ENCODE measurements at places on chromosomes 6 and 20.

DNA sequence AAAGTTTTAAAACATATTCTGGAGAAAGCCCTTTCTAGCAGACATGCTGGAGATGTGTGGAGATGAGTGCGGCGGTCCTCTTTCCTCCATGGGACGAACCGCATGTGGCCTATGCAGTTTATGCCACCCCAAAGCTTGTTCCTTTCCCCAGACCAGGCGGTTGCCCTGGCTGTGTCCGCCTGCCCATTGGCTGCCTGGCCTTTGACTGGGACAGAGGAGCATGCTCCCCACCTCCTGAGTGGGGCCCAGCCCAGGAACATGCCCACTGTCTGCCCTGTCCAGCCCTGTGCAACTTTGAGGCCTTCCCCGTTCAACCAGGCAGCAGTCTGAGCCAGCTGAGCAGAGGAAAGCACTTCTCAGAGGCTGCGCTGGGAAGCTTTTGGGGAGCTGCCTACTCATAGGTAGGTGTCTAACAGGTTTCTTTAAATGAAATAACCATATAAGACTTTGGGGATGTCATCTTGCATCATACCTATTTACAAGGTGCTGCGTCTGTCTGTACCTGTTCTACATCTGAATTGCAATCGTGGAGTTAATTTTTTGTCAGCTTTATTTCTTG lies 20.6 kb downstream of the FOXC1 start:
- no peak for DNase-seq

DNA sequence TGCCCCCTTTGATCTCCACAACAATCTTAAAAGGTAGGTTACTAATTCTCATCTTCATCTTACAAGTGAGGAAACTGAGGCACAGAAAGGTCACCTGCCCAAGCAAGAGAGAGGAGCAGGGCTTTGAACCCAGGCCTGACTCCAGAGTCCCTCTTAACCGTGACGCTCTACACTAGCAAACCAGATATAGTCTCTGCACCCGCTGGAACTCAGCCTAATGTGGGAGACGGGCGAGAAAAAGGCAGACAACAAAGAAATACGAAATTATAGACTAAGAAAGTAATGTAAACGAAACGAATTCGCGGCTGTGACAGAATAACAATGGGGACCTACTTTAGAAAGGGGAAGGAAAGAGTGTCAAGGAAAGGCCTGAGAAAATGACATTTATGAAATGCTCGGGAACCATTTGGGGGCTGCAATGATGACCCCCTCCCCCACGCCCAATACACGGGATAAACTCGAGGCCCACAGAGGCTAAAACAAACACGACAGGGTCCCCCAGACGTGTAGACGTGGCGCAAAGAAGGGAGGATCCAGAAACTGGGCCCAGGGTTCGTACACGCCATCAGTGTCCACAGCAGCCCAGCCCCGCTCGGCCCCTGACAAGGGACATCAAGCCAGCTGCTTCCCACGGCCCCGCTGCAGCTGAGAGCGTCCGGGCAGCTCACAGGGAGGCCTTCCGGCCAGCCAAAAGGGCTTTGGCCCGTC lies 637 bp downstream of the TRPC4AP start:
- DNase-seq = no peak

DNA sequence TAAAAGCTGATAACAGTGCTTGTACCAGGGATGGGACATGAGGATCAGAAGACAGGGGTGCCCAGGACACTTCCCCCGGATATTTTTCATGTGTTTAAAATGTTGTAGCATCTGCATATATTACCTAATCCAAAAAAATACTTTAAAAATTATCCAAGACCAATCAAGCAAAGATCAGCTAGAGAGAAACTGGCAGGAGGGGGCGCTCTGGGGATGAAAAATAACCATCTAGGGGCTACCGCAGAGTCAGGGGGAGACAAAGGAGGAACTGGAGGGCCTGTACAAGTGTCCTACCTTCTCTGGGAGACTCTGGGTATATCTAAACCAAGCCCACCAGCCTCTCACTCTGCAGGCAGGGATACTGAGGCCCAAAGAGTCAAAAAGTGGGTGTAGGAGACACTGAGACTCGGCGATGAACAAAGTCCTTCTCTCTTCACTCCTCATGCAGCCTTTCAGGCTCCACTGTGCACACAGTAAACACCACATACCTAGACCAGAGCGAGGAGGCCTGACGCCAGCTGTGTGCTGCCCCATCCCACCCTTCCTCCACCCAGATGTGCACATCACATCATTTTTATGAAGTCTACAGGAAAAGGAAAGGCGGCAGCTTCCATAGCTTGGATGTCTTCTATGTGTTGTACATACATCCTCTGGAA lies 9.8 kb downstream of the RIMS4 start:
- no peak for DNase-seq

- no peak for DNase-seq
These were observed 59.5 kb downstream of the MANEA start for GRCh38 chr6:95636552-95637431.

DNA sequence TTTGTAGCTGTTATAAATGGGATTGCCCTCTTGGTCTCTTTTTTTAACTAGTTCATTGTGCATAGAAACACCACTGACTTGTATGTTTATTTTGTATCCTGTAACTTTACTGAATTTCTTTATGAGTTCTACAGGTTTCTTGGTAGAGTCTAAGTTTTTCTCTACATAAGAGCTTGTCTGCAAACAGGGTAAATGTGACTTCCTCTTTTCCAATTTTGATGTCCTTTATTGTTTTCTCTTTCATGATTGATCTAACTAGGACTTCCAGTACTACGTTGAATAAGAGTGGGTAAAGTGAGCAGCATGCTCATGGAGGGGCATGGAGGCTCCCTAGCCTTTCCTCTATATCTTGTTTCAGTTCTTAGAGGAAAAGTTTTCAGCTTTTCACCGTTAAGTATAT lies 3.0 kb upstream of the WFDC10A start:
- DNase-seq = no peak

- DNase-seq = no peak
These were observed 358.4 kb upstream of the RGS17 start for GRCh38 chr6:153489479-153489878.

GRCh38 chr6:149924206-149924932 lies 1.4 kb upstream of the RAET1G start:
- DNase-seq = no peak

GRCh38 chr6:136487759-136488425 lies 62.3 kb downstream of the MAP7 start:
- DNase-seq = no peak

- no peak for DNase-seq
These were observed 53.0 kb upstream of the NOP56 start for GRCh38 chr20:2599288-2600006.

DNA sequence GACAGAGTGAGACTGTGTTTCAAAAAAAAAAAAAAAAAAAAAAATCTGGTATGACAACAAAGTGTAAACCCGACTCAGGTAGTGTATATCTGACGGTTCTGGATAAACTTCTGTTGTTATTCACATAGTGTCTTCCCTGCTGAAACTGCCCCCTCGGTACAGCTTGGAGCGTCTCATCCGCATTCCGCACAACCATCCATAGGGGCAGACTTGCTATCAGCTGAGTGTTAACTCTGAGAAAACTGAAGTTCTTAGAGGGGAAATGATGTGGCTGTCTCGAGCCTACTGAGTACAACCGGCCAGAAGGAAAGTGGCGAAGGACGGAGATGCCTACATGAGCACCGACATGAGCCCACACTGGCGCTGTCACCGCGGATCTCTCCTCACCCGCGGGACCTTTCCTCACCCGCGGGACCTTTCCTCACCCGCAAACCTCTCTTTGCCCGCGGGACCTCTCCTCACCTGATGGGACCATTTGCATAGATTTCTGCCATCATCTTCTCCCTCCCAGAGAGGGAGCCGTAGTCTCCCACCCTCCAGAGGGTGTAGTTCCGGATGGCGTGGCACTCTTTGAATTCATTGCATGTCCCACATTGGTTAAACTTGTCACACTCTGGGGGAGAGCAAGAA lies 9.8 kb downstream of the CTSZ start:
- no peak for DNase-seq

DNA sequence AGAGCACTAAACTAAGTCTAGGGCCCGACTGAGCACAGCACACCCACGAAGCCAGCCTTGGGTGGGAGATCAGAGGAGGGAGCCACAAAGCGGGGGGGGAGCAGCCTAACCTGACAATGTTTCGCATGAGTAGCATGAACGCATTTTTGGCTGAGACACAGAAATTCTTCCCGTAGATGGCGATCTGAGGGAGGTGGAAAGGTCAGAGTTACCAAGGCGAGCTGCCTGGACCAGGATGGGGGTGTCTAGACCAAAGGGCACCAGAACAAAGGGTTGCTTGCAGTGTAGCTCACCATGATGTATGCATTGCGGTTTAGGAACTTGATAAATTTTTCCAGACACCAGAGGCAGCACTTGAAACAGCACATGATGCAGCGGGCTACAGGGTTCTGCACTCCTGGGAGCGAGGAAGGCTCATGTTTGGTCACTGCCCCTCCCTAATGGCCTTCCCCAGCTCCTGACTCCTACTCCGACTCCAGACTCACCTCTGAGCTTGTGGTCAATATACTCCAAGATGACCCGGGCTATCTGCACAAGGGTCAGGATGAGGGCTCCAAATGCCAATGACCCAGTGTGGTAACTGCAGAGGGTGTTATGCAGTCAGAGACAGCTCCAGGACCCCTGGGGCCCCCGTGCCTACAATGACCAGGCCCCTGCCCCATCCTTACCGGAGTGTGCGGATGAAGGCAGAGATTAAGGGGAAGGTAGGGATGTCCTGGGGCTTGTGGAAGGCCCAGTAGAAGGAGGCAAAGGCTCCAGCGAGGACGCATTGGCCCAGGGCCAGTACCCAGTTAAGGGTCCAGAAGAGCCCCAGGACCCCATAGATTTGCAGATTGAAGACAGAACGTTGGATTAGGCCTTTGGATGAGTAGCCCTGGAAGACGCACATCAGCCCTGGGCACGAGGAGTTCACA lies 2.8 kb upstream of the NEU1 start:
- no peak for DNase-seq

DNA sequence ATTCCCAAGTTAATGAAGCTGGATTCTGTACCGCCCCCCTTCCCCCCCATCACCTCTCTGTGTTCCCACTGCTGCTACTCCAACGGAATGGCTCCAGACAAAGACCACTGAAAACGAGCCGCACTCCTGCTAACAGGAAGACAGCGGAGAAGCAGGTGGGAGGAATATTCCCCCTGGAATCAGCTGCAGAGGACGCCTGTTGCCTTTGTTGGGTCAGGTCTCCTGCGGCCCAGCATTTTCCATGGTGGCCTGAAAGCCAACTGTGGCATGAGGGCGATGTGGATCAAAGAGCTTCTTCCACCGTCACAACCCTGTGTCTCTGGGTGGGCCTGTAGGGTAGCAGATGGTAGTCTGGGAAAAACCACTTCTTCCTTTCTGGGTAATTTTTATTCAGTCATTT lies 16.8 kb downstream of the AAR2 start:
- DNase-seq = no peak

- DNase-seq = no peak
These were observed 87.3 kb downstream of the FAM120B start for GRCh38 chr6:170393807-170394399.

DNA sequence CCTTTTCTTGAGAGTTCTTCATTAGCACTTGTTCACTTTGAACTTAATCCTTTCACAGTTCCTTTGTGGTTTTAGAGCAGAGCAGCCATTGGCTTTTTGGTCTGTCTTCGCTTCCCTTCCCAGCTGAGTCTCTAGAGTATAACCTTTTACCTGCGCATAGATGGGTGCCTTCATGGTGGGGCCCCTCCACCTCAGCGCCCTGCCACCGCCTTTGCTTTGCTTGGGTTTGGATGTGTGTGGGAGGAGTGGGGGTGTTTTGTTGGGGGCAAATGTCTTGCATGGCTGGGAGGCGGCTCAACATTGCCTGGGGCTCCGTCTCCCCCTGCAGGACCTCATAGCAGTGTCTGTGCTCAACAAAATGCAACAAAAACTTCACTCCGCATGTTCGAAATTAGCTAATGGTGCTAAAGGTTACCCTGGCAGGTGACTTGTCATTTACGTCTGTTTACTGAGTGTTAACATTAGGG lies 11.9 kb downstream of the PYGB start:
- DNase-seq = no peak

- peak; percentile 4 for DNase-seq
These were observed 20.4 kb upstream of the FRMD1 start for GRCh38 chr6:168099201-168100010.

DNA sequence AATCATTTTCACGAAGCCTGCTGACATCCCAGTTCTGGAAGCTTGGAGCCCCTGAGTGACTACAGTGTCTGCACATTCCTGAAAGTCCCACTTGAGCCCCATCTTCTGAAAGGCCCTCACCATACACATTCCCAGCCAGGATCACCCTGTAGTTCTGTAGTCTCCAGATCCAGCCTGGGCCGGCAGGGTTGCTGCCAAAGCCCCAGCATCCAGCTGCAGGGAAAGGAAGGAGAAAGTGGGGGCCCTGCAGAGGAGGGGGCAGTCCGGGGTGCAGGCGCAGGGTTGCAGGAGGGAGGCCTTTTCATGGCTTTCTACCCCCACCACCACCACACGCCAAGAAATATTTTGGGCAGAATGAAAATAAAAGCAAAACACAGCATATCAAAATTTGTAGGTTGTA lies 26.0 kb downstream of the MDFI start:
- no peak for DNase-seq

- no peak for DNase-seq
These were observed 880 bp downstream of the TTLL2 start for GRCh38 chr6:167325766-167326165.

DNA sequence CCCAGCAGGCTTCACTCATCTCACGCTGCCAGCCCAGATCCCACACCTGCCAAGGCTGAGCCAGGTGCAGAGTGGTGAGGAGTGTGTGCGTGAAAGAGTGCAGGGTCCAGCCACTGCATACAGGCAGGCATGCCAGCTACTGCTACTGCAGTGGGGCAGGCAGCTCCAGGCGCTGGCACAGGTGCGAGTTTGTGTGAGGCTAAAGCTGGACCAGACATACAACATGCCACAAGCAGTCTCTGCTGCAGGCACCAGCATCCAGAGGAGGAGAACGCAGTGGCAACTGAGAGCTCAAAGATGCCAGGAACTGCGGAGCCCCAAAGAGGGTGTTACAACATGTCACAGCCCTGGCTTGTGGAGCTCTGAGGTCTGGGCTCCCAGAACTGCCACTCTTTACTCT lies 149.8 kb downstream of the EYS start:
- no peak for DNase-seq

- DNase-seq = no peak
These were observed 378.7 kb upstream of the ADGRB3 start for GRCh38 chr6:68256391-68256790.

DNA sequence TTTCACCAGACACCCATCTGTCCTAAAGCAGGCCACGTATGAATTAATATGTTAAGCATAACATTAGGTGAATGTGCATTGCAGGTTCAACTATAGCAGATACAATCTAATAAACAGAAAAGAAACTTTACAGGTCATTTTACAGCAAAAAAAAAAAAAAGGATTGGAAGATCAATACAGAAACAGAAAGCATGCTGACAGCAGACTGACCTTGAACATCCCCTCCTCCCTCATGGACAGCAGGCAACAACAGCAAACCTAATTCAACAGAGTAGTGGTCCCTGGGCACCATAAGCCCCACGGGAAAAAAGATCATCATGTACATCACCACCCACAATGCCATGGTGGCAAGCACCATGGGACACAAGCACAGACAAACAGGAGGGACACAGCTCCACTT lies 12.1 kb upstream of the RAB22A start:
- DNase-seq = no peak

All from activated naive CD4-positive, alpha-beta T cell treated with anti-CD3 and anti-CD28 coated beads, Interleukin-2, amount 50 U/mL, for 16 hours (primary cell).